ENCODE measurements at places on chromosomes 1 and 21.

DNA sequence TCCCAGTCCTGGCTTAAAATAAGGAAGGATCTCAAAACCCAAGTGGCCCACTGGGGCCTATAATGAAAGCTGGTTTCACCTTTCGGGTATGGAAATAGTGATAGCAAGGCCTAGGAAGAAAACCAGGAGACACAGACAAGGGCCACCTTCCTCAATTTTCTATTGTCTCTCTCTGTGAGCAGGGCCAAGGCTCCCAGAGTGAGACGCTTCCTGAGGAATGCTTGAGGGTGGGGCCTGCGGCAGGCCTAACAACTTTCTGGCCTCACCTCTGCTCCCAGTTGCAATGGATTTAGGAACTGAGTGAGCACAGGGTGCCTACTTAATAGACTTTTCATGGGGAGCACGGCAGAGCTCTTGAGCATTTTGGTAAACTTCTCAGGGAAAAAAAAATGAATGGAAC is 300.9 kb downstream of the ASTN1 start:
- DNase-seq = no peak

DNA sequence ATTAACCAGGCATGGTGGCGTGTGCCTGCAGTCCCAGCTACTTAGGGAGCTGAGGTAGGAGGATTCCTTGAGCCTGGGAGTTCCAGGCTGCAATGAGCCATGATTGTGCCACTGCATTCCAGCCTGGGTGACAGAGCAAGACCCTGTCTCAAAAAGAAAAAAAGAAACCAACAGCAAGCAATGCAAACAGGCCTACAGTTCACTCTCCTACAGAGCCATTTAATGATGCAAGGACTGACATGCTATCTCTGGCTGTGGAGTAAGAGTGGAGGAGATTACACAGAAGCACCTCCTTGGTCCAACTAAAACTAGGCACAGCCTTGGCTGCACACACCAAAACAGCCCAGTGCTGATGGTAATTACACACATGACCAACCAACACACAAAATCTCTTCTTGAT is 127.5 kb upstream of the SOD1 start:
- DNase-seq = no peak

GRCh38 chr1:243474136-243474881 is 218.5 kb downstream of the SDCCAG8 start:
- no peak for DNase-seq

- no peak for DNase-seq
Measured at GRCh38 chr1:79547514-79547913, 541.0 kb upstream of the ADGRL4 start.

GRCh38 chr1:46466477-46467182 is 23.0 kb upstream of the DMBX1 start:
- DNase-seq = no peak

- no peak for DNase-seq
Measured at GRCh38 chr1:23889074-23889473, 21.0 kb upstream of the FUCA1 start.

DNA sequence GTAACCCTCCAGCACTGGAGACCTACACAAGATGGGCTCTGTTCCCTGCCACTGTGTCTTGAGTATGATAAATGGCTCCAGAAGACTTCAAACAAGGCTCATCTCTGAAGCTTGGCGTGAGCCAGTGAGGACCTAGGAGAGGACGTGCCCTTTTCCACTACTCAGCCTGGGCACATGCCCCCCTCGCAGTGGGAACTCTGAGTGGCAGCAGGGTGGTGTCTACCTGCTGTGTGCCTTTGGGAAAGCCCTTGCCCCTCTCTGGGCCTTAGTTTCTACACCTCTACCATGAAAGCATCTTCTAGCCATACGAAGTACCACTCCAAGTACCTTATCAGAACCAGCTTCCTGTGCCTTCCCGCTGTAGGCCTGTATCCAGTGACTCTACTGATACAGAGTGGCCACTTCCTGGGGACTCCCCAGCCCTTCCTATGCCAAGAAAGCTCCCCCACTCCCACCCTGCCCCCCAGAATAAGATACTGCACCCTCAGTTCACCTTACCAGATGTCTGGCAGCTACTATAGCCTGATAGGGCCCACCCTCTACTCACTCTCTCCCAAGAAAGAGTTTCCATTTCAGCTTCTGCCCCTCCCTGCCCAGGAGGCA is 3.1 kb upstream of the MOB3C start:
- DNase-seq = no peak

GRCh38 chr1:180815188-180815587 is 97.5 kb upstream of the KIAA1614 start:
- no peak for DNase-seq

GRCh38 chr21:33387294-33387693 is 15.9 kb upstream of the IFNGR2 start:
- DNase-seq = no peak

DNA sequence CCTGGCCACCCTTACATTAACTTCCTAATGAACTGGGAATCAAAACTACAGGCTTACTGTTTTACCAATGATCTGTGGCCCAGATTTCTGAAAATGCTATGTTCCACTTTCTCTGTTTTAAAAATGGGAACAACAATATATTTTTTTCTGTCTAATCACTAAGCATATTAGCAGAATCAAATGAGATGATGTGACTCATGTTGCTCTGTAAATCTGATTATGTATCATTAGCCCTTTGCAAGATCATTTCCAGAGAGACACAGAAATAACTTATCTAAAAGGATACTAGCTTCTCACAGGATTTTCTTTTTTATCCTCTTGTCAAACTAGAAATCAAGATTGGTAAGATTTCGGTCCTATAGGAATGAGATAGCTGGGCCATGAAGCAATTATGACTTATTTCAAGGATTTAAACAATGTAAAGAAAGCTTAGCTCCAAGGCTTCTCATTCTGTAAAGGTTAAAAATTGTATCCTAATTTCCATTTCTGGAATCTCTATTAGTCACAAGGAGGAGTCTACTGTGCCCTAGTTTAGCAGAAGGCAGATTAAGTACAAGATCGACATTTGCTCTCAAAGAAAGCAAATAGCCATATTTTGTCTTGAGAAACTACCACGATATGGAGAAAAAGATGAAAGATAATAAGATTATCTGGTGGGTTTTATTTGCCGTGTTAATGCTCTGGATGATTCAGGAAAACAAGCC is 32.4 kb upstream of the CAMSAP2 start:
- DNase-seq = no peak

Data from retinal pigment epithelial cell (primary cell).